ENCODE measurements at places on chromosomes 11 and 22.

DNA sequence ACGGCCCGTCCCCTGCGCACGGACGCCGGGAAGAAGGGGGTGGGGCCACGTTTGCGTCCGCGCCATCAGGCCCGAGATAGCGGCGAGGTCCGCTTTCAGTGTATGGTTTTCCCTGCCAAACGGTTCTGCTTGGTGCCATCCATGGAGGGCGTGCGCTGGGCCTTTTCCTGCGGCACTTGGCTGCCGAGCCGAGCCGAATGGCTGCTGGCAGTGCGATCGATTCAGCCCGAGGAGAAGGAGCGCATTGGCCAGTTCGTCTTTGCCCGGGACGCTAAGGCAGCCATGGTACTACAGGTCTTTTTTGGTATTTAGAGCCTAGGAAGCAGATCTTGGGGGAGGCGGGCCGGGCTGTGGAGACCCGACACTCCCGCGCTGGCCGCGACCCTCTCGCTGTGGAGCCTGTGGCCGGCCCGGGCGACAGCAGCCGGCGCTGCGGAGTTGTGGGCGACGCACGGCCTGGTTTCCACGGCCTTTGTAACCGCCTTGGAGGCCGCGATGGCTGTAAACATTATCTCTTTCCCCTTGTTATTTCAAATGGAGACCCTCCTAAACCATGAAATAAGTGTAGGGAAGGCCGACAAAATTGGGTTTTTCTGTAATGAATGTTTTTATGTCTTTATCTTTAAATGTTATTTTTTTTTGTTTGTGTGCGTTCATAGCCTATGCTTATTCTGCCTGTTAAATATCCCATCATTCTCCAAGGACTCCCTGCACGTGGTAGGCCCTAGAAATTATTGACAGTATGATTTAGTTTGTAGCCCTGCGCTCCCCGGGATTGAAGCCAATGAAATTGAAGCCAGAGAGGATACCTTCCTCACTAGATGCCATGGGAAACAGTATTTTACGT is at the start of gene AASDHPPT:
TSS of gene AASDHPPT (plus strand) at position 54 of the 847 bp plus-strand sequence. CDS start at position 103, 49 bp downstream.
- DNase-seq = no peak

GRCh38 chr11:69644071-69644961 is 3.4 kb downstream of the CCND1 start:
- no peak for DNase-seq

DNA sequence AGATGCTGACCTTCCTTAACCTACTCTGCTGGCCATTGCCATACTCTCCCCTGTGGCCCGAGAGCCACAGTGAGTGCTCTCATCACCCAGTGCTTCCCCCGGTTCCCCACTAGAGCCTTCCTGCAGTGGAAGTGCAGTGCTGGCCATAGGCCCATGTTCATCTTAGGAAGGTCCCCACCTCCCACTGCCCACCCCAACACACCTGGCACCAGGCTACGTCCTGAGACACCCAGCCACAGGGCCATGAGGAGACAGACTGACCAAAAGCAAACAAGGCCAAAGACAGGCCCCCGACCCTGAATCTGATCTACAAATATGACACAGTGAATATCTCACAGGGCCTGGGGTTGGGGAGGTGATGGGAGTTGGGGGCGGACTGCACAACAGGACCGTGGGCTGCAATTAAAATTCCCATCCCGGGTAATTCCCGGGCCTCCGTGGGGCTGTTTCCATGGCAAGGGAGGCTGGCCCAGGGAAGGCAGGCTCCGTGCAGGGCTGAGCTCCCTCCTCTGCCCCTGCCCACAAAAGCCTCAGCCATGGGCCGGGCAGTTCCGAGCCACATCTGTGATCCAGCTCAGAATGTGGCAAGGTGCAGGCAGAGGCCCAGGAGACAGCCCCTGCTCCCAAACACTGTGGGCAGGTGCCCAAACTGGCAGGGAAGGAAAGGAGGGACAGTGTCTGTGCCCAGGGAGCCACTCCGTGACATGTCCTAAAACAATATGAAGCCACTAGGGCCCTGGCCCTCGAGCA is 5.1 kb upstream of the CHST1 start:
- no peak for DNase-seq

DNA sequence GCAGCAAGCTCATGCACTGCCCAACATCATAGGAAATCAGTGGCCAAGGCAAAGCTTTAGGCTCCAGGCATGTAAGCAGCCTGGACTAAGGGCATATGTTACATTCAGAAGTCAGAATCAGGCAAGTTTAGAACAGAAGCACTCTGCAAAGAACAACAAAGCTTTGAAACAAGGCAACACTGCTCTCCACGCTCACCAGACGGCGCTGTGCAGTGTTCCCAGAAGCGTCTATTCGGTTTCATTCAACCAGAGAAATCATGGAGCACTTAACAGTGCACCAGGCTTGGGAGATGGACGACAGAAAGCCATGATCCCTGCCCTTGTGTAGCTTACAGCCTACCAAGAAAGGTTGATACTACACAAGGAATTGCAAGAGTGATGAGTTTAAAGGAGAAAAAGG is 555.8 kb downstream of the BUD13 start:
- no peak for DNase-seq

- no peak for DNase-seq
Observed at GRCh38 chr11:45169310-45170072, 23.1 kb downstream of the PRDM11 start.

DNA sequence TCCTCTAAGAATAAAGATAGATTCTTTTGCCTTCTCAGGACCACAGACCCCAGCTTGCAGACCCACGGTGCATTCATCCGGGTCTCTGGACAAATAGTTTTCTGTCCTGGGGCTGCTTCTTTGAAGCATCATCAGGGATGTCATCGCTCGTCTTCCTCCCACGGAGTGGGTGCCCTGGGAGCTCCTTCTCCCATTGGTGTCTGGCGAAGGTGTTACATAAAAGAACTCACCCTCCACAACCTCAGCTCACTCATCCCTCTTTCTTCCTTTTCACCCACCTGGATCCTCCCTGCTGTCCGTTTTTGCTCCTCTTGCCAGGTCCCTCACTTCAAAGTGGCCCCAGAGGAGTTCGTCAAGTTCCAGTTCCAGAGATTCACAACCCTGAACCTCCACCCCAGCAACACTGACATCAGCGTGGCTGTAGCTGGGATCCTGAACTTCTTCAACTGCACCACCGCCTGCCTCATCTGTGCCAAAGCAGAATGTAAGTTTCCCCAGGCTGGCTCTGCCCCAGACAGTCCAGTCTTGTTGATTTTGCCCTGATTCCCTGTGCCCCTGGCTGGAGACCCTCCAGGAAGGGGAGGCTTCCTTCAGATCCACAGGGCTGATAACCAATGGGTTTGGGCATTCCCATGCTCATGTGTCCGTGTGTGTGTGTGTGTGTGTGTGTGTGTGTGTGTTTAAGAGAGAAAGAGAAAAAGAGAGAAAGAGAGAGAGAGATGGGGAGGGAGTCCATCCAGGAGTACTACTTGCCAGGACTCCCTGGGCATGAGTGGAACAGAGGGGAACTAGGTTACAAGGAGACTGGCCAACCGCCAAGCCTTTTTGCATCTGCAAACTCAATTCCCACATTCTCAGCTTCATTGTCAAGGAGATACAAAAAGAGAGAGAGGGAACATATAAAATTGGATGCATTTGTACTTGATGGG is 204.2 kb upstream of the TBCEL start:
- DNase-seq = no peak

- no peak for DNase-seq
Observed at GRCh38 chr22:46073683-46074504, 76.4 kb upstream of the PPARA start.

- DNase-seq = no peak
Observed at GRCh38 chr11:72160319-72160718, 24.8 kb downstream of the FOLR3 start.

DNA sequence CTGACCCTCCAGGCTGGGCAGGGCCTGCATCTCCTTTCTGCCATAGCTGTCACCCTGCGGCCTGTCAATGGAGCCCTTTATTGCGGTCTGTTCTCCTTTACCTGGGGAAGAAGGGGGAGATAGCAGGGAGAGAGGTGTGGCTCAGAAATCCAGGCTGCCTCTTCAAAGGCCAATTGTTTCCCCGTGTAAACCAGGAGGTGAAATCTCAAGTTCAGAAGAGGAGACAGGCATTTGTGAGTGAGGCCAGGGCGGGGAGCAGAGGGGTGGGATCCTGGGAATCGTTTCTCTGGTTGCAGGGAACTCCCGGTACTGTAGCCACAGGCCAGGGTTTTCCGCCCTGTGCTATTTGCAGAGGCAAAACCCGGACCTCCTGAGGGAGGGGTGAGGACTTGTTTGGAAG is 9.1 kb downstream of the DCPS start:
- no peak for DNase-seq

DNA sequence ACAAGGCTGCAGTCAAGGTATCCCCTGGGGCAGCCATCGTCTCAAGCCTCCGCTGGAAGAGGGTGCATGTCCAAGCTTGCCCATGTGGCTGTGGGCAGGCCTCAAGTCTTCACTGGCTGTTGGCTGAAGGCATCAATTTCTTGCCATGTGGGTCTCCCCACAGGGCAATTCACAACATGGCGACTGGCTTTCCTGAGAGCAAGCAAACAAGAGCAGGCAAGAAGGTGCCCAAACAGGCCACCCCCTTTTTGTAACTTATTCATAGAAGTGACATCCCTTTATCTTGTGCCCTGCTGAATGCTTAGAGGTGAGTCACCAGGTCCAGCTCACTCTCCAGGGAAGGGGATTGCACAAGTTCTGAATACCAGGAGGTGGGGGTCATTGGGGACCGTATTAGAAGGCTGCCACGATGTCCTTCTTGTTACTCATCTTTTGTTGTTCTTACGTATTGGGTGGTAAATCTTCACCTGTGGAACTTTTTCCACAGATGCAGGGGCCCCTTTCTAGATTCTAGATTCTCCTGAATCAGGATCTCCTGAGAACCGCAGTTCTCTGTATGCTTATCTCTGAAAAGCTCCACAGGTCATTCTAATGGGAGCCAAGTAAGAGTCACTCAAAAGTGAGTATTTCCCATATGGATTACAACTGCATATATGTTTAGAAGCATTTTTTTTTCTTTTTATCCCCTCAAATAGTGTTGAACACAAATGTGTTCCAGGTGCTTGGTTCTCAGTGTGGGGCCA is 44.2 kb upstream of the MICAL2 start:
- no peak for DNase-seq

- DNase-seq = no peak
Observed at GRCh38 chr11:33347490-33348125, 90.4 kb downstream of the HIPK3 start.

DNA sequence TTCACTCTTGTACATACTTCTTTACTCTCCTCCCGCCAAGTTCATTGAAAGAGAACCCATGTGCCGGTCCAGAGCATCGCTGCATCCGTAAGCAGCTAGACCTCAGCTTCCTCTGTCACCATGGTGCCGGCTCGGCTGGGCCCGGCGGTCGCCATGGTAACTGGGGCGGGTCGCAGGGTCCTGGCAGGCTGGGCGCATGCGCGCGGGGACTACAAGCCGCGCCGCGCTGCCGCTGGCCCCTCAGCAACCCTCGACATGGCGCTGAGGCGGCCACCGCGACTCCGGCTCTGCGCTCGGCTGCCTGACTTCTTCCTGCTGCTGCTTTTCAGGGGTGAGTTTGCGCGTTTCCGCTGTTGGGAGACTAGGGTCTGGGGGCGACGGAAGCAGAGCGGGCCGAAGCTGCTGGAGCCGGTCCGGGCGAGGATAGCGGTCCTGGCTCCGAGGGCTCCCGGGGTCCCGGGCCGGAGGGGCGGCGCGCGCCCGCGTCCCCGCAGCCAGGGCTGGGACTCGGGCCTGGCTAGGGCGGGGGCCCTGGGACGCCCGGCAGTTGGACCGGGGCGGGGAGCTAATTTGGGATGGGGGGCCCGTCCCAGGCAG is at the start of gene JAM3:
TSS of gene JAM3 (plus strand) at position 244 of the 597 bp plus-strand sequence. CDS start at position 256, 12 bp downstream.
- DNase-seq = peak; percentile 65
